ENCODE measurements at places on chromosomes 7 and 10.
A peak's percentile ranks its signal among the peaks of the same experiment; 100 is the strongest.

DNA sequence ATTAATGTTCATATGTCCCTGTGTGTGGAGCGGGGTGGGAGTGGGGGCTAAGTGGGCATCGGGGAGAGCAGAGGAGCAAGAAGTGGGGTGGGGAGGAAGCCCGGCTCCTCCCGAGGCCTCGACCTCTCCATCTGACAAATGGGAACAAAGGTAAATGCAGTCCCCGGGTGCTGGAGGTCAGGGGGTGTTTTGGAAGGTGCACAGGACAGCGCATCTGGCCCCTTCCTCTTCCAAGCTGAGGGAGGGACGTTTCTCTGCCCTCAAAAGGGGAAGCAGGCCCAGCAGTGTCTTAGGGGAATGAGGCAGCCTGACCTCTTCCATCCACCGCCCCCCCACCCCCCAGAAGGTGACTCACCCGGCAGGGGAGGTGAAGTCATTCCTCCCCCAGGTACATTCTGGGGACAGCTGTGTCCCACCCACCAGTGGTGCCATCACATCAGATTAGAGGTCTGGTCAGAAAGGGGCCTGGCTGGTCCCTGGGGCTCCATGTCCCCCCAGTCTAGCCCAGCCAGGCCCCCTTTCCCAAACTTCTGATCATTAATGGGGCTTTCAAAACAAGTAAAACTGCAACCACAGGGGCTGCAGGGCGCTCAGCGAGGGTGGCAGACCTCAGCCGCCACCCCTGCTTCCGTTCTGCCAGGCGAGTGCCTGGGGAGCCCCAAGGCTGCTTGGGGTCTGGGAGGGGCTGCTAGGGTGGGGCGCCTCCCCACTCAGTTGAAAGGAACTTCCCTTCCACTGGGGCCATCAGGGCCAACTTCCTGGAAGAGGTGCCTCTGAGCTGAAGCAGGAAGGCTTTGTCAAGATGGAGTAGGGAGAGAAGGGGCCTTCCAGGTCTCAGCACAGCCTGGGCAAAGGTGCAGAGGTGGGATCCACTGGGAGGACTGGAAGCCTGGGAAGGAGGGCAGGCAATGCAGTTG lies 10.8 kb downstream of the LFNG start:
- no peak for DNase-seq

GRCh38 chr10:37733822-37734221 lies 123.6 kb downstream of the ZNF248 start:
- DNase-seq, result no peak

DNA sequence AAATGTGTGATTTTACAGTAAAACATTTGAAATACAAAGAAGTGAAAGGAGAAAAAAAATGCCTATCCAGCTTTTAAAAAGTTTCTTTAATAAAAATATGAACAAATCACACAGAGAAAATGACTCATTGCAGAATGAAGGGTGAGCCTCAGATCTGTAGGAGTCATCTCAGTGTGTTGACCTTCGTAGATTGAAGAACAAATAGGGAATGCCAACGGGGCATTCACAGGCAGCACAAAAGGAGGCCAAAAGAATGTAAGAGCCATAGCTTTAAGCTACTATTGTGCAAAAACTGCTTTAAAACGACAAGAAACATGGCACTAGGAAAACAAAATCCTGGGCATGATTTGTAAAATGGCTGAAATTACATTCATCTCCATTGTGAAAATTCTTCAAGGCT lies 782.7 kb upstream of the CELF2 start:
- DNase-seq, result no peak

GRCh38 chr10:89278034-89278535 lies 23.8 kb upstream of the IFIT2 start:
- peak; percentile 95 for DNase-seq

- no peak for DNase-seq
These were observed 26.0 kb upstream of the PLEKHA1 start for GRCh38 chr10:122348512-122348911.

- peak; percentile 16 for DNase-seq
These were observed 9.6 kb upstream of the AGR3 start for GRCh38 chr7:16891338-16891737.

DNA sequence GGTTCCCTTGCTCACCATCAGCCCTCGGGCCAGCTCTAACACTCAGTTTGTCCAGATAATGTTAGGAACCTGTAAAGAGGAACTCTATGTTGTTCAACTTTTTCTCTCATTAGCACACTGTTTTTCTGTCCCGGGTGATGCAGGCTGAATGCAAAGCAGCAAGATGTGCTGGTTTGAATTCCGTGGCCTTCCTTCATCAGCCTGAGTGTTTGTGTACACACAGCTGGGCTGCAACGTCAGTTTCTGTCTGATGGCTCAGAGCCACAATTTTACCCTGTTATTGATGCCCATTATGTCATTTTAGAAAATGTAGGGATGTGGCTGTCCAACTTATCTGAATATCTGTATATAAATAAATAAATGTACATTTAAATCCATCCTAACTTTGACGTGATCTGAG lies 152.0 kb downstream of the PLPP4 start:
- no peak for DNase-seq

- DNase-seq, result no peak
These were observed 66.2 kb downstream of the VPS41 start for GRCh38 chr7:38842746-38843145.

DNA sequence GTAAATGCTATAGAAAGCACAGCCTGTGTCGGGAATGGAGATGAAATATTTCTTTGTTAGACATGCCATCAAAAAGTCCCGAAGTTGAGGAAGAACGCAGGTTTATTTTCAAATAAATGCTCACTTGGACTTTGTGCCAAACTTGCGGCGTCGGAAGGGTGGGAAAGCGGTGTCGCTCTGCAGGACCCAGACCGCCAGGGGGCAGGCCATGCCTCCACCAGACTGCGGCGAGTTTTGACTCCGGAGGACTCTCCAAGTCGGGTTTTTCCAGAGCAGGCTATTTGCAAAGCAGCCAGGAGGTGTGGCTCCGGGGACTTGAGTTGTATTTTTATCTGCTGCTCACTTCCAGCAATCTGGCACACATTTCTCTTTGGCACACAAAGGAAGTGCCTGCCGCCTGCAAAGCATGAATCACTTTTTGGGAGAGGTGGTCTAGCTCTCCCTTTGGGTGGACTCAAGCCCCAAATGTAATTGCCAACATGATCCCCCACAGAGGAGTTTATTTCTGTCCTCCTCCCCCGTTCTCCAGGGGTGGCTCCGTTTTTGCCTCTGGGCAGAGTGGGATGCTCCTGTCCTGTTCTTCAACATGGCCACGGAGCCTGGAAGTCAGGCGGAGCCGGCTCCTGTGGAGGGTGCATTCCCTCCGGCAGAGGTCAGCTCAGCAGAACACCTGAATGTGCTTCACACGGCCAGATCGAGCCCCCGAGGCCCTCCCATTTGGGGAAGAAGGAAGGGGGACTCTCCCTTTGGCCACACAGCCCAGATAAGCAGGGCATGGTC lies 82.3 kb upstream of the GPR26 start:
- peak; percentile 70 for DNase-seq

DNA sequence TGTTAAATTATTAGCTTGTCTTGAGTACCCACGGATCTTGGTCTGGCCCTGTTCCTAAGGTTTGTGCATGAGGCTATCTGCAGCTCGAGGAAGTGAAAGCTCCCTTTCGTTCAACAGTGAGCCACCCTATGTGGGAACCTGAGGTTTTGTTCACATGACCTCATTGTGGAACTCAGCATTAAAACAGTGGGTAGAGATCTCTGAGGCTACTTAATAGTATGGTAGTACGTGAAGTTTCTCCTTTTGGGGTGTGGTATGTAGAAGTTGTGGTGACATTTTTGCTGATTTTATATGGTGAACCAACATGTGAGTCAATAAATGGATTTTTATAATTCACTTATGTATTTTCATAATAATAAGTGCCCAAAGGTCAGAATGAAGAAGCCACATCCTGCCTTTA lies 252.7 kb upstream of the FERD3L start:
- no peak for DNase-seq

DNA sequence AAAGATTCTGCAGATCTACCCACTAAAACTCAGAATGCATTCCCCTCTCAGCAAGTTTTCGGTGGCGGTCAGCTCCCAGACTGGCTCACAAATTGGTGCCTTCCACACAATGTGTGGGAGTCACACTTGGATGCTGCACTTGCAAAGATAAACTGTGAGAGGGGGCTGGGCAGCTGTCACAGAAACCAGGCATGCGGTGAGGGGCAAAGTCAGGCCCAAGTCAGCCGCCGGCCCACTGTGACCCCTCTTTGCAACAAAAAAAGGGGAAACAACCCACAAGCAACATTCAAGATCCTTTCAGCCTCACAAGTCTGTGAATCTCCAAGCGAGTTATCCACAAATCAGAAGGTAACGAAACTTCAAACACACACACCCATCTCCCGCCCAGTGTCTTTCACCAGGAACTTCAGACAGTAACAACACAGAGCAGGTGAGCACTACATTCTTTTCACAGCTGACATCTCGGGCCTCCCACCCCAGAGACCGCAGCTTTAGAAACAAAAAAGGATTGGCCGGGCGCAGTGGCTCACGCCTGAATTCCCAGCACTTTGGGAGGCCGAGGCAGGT lies 32.0 kb downstream of the SNX8 start:
- no peak for DNase-seq

DNA sequence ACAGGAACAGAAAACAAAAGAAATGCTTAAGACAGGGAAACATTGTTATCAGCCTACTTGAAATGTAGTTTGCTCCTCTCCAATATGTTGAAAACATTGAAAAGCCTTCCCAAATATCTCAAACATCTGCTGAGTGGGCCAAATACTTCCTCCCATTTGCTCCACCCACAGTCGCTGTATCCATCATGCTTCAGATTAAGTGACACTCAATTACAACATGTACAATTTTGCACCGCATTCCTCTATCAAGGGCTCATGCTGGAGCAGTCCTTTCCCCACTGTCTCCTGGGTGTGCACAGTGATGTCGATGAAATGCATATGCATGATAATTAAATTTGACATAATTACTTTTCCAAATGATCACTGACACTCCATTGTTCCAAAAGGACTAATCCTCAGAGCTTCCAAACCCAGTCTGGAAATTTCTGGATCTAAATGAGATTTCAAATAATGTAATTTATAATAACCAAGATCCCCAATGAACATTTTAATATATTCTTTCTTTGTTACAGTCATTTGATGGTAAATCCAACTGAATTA lies 604.6 kb downstream of the GRID1 start:
- no peak for DNase-seq

- DNase-seq, result no peak
These were observed 95.5 kb downstream of the TACC2 start for GRCh38 chr10:122084286-122085041.

GRCh38 chr10:31187607-31188210 lies 131.3 kb upstream of the ZEB1 start:
- no peak for DNase-seq

DNA sequence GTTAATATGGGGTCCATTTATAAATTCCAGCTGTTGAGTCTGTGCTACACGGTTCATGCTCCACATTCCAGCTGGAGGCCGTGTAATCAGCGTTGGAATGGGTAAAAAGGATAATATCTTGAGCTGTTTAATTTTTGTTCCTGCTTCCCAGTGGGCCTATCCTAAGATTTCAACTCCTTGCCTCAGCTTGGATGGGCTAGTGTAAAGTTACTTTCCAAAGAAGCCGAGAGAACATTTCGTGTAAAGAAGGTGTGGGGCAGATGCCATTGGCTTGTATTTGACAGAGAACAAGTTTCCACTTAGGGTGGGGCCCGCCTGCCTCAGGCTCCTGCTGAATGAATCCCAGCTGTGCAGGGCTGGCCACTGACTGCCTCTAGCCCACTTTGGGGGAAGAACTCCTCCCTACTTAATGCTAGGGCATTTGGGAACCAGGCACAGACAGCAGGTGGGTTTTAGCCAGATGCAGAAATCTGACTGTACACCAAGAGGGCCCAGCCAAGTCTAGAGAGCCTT lies 125.9 kb upstream of the LYZL2 start:
- DNase-seq, result no peak

- DNase-seq, result no peak
These were observed 82.7 kb downstream of the CUX1 start for GRCh38 chr7:101900103-101900502.

DNA sequence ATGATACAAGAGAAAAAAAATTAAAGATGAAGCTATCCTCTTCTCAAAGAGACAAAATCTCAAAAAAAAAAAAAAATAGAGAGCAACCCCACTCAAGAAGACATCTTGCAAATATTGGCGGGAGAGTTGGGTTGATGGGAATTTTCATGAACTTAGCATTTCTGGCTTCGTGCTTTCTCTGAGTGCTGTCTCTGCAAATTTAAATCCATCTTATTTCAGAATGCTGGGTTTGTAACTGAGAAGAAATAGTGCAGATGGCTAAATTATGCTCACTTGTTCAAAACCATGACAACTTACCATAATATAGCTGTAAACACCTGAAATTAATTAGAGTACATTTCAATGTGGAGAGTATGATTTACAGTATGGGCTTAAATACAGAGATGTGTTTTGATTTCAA lies 484.8 kb upstream of the CELF2 start:
- no peak for DNase-seq

DNA sequence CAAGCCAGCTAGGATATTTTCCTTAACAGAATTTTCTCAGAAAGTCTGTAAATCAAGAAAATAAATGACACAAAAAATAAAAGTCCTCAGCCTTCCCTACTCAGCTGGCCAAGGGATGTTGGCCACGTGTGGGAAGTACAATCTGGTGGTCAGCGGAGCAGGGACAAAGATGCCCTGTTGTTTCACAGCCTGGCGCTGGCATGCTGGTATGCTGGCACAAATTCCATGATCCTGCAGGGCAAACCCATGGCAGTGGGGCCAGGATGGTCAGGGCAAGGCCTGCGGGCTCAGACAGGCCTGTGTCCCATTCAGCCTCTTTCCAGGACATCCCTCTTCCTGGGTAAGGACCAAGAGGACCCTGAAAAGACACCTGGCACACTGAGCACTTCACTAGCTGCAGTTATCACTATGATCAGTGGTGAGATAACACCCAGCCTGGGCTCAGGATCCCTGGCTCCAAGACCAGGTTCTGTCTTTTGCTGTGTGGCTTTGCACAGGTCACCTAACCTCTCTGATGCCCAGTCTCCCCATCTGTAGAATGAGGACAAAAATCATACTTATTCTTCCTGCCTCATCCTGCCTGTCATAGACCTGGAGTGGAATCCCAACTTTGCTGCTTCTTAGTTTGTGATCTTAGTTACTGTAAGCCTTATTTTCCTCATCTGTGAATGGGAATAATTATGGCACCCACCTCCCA lies 10.8 kb upstream of the HSPA12A start:
- DNase-seq, result no peak

- no peak for DNase-seq
These were observed 4.4 kb downstream of the MEOX2 start for GRCh38 chr7:15682111-15682510.

GRCh38 chr7:43637114-43637806 lies 54.4 kb downstream of the STK17A start:
- no peak for DNase-seq

GRCh38 chr7:132500727-132501440 lies 75.4 kb downstream of the PLXNA4 start:
- DNase-seq, result no peak
